ENCODE measurements at places on chromosomes 6 and 20. TPM values are rescaled to one million over a fixed set of nuclear protein-coding genes. Genes with fewer than 3 reads are reported as not detected.

NHLRC1 gene
- 2.5 TPM for total RNA-seq

LPIN3 gene
- 65.3 TPM for total RNA-seq

LY6G5C gene
- 2.8 TPM for total RNA-seq

ULBP2 gene
- total RNA-seq: 0.47 TPM

ECI2 gene
- 94.8 TPM for total RNA-seq

TRIM40 gene
- total RNA-seq: 17.0 TPM

DNA sequence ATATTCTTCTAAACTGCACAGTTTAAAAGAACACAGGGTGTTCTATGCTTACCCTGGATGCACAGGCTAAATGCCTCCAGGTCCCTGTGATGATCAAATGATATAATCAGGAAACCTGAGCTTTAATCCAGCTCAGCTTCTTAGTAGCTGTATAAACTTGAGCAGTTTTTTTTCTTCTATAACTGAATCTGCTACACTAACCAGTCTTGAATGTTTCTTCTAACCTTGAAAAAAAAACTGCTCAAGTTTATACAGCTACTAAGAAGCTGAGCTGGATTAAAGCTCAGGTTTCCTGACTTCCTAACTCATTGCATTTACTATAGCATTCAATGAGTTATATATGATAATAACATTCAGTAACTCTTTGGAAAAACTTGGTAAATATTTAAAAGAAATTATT is 358.2 kb downstream of the CD109 start:
- H3K27me3 ChIP-seq: no peaks in the 10 kb centered on the region
- H3K27ac ChIP-seq: no peak overlapping the region
- H3K4me3 ChIP-seq: no peak overlapping the region
- no peaks in the 10 kb centered on the region for H3K4me1 ChIP-seq
- no peaks in the 10 kb centered on the region for H3K36me3 ChIP-seq

- H3K4me1 ChIP-seq: no peaks in the 10 kb centered on the region
- no peaks in the 10 kb centered on the region for H3K27me3 ChIP-seq
- DNase-seq: no peak
These were observed 122.6 kb upstream of the MOCS1 start for GRCh38 chr6:40056865-40057264.

- H3K4me1 ChIP-seq: no peaks in the 10 kb centered on the region
- H3K4me3 ChIP-seq: no peak overlapping the region
- H3K27me3 ChIP-seq: no peaks in the 10 kb centered on the region
- no peaks in the 10 kb centered on the region for H3K36me3 ChIP-seq
These were observed 62.0 kb downstream of the ARID1B start for GRCh38 chr6:156839129-156839528.

DNA sequence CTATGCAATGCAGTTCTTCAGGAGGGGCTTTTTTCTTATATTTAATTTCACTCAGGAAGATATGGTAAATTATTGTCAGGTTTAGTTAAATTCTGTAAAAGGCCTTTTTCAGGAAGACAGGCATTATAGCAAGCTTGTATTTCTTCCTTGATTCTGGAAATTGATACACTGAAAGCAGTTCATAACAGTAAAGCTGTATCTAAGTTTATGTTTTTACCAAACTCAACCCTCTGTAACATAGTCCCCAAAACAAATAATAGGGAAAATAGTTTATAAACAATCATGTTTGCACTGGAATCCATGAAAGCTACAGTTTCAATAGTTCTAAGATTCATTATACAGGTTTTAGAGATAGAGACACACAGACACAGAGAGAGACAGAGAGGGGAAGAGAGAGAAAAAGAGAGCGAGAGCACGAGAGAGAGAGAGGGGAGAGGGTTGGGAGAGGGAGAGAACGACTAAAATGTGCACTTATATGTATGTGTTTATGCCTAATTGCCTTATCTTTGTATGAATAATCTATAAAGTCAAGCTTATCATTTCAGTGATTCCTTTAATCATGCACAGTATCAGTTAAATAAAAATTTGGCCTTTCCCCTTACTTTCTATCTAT is 454.4 kb downstream of the RFPL4B start:
- no peaks in the 10 kb centered on the region for H3K36me3 ChIP-seq
- H3K4me1 ChIP-seq: no peaks in the 10 kb centered on the region
- H3K27me3 ChIP-seq: no peaks in the 10 kb centered on the region

DNA sequence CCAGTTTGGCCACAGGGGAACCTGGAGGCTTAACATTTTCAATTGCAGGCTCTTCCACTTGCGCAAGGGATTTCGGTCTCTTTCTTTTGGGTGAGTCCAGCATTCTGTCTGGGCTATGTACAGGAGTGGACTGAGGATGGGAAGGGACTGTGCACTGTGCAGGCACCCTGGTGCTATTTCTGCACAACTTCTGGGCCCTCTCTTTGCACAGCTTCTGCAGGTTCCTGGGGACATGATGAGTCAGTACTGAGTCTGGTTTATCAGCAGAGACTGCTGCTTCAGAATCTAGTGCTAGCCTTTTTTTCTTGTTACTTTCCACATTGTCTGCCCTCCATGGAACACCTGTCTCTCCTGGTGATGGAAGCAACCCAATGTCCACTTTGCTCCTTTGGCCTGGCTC is 78.5 kb upstream of the ASF1A start:
- no peaks in the 10 kb centered on the region for H3K4me1 ChIP-seq
- no peak overlapping the region for H3K27ac ChIP-seq
- H3K36me3 ChIP-seq: no peaks in the 10 kb centered on the region
- no peaks in the 10 kb centered on the region for H3K27me3 ChIP-seq
- no peak for DNase-seq

- H3K27ac ChIP-seq: no peak overlapping the region
- no peaks in the 10 kb centered on the region for H3K27me3 ChIP-seq
These were observed 9.5 kb downstream of the C20orf202 start for GRCh38 chr20:1212607-1213396.

GRCh38 chr6:166289207-166290060 is 18.8 kb downstream of the PRR18 start:
- no peak for DNase-seq
- no peak overlapping the region for H3K27ac ChIP-seq
- H3K4me3 ChIP-seq: no peak overlapping the region
- H3K27me3 ChIP-seq: no peaks in the 10 kb centered on the region

All from colonic mucosa (tissue), 4 donors.